NCI-H69 (cell line): ENCODE measurements at places on chromosomes 7 and 10.

- no peak for DNase-seq
Measured at GRCh38 chr7:41425926-41426325, 277.0 kb downstream of the INHBA start.

DNA sequence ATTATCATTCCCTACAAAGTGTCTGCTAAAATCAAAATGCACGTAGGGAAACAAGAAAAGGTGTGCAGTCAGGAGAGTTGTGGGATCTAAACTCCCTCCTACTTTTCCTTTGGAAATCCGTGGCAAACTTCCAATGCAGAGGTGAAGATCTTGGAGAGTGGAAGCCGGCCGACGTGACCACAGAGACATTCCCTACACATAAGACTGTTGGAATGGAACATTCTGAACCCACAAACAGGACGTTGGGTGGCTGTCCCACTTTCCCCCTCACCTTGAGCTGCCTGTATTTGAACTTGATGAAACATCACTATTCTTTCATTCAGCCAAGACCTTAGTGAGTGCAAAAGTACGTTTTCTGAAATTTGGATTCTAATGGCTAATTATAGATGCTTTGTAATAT is 65.9 kb downstream of the PRKCQ start:
- DNase-seq = no peak

DNA sequence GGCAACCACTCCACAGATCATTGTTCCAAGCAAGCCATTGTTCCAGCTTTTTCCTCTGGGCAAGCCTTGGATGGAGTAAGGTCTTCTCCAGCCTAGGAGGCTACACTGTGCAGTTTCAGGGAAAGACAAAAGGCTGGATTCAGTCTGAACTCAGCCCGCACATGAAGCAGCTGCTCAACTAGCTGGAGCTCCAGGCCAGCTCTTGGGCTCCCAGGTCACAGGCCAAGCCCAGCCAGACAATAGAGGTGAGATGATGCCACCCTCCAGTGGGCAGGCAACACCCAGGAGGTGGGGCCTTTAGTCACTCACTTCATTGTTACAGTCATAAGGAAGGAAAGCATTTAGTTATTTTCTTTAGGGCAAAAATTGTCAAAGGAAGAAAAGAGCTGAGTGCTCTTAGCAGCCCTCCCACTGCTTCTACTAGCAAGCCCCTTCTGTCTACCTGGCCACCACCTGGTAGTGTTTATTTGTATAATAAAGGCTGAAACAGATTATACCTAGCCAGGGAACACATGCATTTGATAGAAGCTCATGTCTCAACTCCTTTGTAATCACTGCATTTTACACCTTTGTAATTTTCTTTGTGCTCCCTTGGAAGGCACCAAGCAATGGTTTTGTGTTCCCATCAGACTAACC is 253.4 kb downstream of the WDR11 start:
- DNase-seq = peak; percentile 94

DNA sequence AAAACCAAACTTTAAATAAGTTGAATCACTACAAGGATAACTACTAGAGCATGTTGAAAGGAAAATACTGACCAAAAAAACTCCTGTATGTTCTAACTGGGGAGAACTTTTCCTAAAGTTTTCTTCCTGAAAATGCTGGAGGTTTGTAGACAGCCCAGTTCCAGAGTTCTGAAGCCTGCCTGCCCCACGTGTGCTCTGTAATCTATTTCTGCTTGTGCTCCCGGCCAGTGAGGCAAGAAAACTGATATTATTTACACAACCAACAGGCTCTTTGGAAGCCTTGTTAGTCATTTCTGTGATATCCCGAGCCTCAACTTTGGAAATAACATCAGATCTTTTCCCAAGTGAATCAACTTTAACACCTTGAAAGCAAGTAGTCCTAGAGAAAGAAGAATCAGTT is 46.7 kb downstream of the ZFAND4 start:
- DNase-seq = no peak

DNA sequence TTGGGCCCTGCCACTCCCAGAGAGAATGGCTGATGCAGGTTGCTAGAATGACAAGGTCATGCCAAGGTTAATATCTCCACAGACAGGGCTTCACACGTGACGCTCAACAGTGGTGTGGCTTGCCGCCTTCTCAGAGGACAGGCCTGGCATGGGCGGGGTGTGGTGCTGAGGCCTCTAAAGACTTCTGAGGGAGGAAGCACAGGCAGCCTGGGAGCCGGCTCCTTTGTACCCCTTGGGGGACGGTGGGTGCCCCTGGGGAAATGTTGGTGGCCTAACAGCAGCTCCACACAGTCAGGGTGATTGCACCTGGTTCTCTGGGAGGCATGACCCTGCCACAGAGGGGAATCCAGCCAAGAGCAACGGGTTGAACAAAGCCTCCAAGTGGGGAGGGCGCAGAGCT is 115.1 kb downstream of the PKD1L1 start:
- no peak for DNase-seq

DNA sequence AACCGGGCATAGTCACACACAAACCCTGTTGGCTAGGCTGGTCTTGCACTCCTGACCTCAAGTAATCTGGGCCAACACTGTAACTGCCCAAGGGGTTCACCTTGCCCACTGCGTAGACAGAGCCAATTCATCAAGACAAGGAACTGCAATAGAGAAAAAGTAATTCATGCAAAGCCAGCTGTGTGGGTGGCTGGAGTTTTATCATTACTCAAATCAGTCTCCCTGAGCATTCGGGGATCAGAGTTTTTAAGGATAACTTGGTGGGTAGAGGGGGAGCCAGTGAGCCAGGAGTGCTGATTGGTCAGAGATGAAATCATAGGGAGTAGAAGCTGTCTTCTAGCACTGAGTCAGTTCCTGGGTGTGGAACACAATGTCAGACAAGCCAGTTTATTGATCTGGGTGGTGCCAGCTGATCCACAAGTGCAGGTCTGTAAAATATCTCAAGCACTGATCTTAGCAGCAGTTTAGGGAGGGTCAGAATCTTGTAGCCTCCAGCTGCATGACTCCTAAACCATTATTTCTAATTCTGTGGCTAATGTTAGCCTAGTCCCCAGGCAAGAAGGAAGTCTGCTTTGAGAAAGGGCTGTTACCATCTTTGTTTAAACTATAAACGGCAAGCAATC is 15.6 kb upstream of the FXYD4 start:
- no peak for DNase-seq

DNA sequence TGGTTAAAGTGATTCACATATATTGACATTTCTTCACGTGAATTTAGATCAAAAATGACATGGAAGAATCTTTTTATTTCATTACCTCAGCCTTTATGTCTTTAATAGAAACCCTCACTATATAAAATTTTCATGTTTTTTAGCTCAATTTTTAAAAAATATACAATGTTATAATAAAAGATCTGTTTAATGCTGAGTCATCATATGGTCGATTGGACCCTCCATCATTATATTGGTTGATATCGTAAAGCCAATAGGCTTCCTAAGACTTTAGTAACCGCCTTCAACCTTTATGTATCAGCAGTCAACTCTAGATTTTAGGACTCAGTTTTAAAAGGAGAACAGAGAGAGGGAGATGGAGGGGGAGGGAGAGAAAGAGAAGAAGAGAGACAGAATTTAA is 162.3 kb upstream of the FERD3L start:
- no peak for DNase-seq

- peak; percentile 42 for DNase-seq
Measured at GRCh38 chr10:95447685-95448084, 113.5 kb downstream of the SORBS1 start.

DNA sequence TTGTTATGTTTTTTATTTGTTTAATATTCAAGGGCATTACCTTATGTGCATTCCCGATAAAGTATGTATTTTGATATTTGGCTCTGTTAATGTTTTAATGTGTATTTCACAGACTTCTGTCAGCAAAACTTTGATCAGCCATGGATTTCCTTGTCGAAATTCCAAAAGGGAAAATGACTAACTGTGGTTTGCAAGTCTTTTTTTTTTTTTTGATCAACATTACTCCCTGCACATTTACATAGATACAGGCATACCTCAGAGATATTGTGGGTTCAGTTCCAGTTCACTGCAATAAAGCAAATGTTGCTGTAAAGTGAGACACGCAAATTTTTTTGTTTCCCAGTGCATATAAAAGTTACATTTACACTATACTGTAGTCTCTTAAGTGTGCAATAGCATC is 351.9 kb downstream of the CXCL12 start:
- DNase-seq = no peak

DNA sequence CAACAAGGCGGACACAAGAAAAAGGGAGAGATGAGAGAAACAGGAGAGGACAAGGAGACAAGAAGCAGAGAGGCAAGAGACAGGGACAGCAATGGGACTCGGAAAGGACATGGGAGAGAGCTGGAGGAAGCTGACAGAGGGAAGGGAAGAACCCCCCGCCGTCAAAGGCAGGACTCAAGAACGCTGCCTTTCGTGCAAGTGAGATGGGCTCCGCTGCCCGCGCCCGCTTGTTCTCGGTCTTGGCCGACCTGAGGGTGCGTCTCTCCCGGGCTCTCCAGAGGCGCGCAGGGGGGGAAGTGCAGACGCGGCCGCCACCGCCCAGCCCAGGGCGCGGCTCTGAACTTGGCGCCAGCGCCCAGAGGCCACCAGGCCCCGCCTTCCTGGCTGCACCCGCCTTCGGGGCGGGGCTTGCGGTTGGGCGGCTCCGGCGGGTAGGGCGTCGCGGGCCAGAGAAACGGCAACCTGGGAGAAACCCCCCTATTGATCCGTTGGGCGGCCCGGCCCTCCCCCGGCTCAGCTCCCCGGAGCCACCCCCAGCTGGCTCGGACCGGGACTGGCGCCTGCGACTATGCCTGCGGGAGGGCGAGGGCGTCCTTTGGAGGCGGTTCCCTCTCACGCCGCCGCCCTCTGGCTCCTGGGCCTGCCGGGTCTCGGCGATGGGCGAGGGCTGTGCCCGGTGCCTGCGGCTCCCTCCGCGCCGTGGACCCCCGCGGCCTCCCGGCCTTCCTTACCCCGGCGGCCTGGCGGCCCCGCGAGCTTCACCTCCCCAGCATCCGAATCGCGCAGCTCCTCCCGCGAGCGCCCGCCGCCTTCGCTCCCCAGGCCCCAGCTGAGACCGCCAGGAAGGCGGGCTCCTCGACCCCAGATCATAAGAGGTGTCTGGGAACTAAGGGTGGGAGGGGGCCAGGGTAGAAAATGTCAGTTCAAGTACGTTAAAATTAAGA is 2.2 kb upstream of the ANTXRL start:
- peak; percentile 74 for DNase-seq

- peak; percentile 85 for DNase-seq
Measured at GRCh38 chr7:2670720-2671391, 17.1 kb upstream of the AMZ1 start.

- DNase-seq = peak; percentile 89
Measured at GRCh38 chr7:139016931-139017511, 18.8 kb downstream of the ZC3HAV1L start.

DNA sequence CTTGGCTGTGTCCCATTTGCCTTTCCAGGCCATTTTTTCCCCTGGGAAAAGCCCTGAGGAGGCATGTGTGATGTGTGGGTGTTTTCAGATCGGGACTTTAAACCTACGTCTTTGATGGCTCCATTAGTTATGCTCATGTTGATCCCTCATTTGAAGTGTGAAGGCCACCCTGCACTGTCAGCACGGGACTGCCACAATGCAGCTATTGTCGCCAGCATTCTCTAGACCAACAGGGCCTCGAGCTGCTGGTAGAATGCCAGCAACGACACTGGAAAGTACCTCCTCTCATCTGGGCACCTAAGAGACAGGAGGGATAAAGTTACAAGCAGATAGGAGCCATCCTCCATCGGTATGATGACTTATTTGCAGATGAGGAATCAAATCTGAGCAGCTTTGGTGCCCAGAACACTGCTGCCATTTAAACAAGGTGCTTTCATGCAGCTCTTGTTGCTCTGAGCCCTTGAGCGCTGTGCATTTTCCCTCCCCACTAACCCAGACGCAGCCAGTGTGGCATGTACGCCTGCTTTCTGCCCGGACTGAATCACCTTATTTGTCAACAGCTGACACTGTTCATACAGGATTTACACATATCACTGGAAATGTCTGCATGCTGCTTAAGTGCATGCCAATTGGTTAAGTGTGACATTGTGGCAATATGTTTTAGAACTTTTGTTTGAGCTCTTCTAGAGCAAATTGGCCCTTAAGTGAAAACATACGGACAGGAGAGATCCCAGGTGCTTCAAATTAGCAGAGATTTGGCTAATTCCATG is 175.0 kb upstream of the PITRM1 start:
- DNase-seq = no peak
